Stimulated activated CD8-positive, alpha-beta memory T cell treated with anti-CD3 and anti-CD28 coated beads, Interleukin-7, amount 100 ng/mL, for 24 hours (primary cell): ENCODE measurements at places on chromosomes 12 and 14.
A peak's percentile ranks its signal among the peaks of the same experiment; 100 is the strongest.

DNA sequence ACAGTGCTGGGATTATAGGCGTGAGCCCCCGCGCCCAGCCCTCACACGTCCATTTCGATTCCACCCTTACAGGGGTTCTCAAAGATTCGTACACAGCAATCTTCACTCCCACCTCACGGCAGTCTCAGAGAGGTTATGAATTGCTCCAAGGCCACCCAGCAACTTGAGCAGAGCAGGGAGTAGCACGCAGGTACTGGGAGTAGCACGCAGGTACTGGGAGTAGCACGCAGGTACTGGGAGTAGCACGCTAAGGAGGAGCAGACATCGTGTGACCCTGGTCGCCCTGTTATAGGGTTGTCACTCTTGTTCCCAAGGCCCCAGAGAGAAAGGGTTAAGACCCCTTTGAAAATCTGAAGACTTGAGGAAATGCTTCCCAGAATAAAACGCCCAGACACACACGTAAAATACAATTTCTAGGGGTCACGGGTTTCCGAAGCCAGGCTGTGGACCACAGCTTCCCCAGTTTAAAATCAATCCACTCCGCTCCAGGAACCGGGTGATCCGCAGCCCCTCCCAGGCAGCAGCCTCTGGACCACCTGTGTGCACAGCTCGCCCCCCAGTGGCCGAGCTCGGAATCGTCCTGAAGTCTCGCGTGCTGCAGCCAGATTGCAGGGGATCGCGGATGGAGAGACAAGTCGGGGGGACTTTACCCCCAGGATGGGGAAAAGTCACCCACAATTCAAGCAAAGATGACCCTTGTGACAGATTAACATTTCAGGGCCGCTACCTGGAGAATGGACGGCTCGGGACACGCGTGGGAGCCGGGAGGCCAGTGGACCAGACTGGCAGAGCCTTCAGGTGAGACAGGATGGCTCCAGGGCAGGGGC lies 92.0 kb downstream of the SCARB1 start:
- peak; percentile 81 for DNase-seq

- no peak for DNase-seq
Measured at GRCh38 chr12:109710747-109711595, 2.7 kb upstream of the FAM222A start.

DNA sequence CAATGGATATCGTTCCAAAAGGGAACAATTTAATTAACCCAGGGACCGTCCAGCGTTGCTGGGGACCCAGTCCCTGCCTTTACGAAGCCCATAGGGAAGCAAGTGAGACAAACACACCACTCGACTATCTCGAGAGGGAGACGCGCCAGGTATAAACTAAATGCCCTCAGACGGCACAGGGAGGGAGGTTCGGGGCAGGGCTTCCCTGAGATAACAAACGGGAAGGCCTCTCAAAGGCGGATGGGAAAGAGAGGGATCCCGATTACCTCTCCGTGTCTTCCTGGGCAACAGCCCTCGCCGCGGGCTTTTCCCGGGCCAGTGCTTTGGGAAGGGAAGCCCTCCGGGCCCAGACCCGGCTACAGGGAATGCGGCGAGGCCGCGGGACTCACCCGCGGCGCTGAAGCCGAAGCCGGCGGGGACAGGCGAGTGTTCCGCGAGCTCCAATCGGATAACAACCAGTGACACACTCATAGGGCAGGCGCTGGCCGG lies 390 bp downstream of the BRAP start:
- DNase-seq: peak; percentile 4

DNA sequence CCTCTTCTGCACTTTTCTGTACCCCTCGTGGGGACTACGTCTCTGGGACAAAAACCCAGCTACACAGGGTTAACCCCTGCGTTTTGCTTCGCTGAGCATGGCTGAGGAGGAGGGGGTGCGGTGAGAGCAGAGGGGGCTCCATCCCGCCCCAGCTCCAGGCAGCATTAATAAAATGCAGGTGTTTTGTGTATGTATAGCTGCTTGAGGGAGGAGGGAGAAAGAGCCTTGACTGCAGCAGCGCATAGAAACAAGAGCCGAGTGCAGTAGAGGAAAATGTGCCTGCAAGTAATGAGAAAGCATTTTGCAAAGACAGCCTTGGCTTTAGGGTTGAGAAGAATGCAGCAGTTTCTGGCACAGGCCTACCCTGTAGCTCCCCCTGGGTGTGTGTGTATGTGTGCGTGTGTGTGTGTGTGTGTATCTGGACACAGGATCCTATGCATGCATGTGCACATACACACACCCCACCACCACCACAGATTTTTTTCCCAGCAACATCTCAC lies 103.9 kb downstream of the ZFP36L1 start:
- no peak for DNase-seq

DNA sequence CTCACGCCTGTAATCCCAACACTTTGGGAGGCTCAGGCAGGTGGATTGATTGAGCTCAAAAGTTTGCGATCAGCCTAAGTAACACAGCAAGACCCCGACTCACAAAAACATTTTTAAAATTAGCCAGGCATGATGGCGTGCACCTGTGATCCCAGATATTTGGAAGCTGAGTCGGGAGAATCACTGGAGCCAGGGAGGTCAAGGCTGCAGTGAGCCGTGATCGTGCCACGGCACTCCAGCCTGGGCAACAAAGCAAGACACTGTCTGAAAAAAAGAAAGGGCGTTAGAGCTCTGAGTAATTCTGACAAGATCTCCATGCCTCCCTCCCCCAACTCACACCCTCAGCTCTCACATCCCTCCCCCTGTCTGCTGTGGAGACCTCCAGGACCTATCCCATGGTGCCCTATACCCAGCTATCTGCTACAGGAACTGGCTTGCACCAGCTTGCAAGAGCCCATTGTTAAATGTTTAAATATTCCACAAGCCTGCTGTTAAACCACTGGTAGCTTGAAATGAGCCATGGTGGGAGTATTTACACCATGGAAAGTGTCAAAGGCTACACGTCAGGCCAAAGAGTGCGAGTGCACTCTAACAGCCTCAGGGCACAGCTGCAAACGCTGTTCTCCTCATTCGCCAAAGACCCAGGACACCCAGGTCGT lies 35.1 kb upstream of the PPP2R5C start:
- DNase-seq: no peak

- no peak for DNase-seq
Measured at GRCh38 chr12:1204581-1205121, 213.6 kb downstream of the ERC1 start.

GRCh38 chr12:13945236-13945635 lies 36.2 kb downstream of the GRIN2B start:
- DNase-seq: no peak

DNA sequence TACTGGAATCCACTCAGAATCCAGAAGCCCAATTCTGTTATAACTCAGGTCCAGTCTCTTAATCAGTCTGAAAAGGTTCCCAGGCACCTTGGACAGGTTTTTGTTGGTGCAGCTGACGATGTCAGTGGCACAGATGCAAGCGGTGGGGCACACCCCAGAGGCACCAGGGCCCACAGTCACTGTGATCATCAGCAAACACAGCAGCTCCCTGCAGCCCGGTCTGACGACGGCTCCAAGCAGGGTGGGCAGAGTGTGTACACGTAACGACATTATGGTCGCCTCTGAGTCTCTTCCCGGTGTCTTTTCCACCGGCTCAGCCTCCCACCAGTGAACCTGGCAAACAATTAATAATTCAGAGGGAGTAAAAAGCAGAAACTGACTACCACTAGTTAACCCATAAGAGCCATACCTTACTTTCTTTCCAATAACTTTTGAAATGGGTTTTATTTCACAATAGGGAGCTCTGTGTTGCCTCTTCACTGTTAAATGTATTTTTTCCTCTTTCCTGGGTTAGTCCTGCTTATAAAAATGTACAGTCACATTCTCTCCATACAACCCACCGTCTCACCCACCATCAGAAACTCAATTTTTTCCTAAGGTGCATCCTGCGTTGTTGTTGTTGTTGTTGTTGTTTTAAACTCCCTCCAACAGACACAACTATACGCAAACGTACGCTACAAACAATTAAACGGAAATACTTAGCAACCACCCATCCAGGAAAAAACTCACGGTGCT lies 521 bp upstream of the PCED1B start:
- DNase-seq: no peak

DNA sequence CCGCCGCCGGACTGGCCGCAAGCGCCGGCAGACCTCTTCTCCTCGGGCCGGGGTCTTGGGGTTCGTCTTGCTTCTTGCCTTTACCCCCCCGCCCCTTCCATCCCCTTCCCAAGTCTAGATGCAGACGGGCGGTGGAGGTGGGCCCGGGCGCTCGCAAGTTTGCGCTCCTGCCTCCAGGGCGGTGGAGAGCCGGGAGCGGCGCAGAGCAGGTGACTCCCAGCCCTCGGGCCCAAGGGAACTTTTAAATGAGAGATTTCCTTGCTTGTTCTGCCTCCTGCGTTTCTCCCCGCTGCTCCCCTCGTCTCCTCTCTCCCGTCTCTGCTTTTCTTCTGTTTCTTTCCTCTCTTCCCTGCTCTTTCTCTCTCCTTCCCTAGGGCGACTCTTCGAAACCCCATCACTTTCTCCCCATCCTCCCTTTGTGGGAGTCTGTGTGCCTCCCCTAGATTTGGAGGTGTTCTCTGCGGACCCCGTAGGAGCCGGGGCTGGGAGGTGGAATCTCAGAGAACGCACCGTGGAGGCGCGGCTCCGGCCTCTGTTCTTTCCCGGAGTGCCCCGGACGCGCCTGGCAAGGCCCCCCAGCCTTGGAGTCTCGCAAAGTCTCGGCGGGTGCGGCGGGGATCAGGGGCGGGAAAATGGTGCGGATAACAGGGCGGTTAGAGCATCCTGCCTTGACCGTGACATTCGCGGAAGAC lies 114.7 kb upstream of the MYL2 start:
- DNase-seq: no peak

GRCh38 chr12:94049718-94050117 lies 98.7 kb upstream of the PLXNC1 start:
- DNase-seq: no peak

DNA sequence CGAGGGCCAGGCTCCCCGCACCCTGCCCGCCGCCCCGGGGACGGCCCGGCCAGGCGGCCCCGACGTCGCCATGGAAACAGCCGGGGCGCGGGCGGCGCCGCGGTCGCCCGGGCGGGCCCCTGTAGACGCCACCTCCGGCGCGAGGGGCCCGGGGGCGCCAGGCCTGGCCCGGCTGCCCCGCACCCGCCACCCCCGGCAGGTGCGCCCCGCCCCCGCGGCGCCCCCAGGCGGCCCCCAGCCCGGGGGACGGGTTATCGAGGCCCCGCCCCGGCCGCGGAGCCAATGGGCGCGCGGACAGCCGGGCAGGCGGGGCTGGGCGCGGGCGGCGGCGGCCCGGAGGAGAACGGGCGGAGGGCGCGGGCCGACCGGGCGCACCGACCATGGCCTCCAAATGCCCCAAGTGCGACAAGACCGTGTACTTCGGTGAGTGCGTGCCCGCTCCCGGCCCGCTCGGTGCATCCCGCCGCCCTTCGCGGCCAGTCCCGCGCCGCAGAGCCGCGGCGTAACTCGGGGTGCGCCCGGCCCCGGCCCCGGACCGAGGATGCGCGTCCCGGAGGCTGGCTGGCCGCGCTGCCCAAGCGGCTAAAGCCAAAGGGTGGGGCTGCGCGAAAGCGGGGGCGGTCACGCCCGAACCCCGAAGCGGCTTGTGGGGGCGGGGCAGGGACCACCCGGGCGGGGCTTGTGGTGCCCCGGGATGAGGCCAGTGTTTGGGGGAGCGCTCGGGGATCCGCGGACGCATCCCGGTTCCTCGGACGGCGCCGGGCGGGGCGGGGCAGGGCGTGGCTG lies at the start of gene CRIP2:
Gene CRIP2, plus strand, starts transcription at position 339 of the 786 bp plus-strand sequence. Its CDS starts 42 bp downstream, at position 381.
- DNase-seq: no peak

- DNase-seq: no peak
Measured at GRCh38 chr12:73057428-73057827, 785.3 kb downstream of the TRHDE start.

DNA sequence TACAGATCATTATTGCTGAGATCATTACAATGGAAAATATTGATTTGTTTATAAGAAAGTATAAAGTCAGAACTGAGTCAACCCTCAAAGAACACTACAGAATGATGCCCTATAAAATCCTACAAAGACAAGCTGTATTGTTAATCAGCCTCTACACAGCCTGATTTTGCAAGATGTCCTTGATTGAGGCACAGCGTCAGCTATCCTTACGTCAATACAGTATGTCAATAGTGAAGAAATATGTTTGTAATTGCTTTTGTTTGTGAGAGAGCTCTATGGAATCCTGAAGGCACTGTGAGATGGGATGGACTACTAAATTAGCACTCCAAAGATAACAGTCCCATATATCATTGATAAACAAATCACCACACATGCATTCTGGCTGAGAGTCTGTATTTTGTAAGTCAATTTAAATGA lies 70.7 kb downstream of the RASSF9 start:
- DNase-seq: no peak

GRCh38 chr12:121592320-121592719 lies 11.5 kb upstream of the KDM2B start:
- DNase-seq: no peak

DNA sequence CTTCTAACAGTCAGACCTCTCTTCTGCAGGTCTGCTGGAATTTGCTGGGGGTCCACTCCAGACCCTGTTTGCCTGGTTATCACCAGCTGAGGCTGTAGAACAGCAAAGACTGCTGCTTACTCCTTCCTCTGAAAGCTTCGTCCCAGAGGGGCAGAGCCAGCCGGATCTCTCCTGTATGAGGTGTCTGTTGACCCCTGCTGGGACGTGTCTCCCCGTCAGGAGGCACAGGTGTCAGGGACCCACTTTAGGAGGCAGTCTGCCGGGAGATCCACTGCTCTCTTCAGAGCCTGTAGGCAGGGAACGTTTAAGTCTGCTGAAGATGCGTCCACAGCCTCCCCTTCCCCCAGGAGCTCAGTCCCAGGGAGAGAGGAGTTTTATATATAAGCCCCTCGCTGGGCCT lies 125.1 kb downstream of the SOX5 start:
- DNase-seq: no peak

GRCh38 chr12:86172913-86173443 lies 83.2 kb downstream of the MGAT4C start:
- no peak for DNase-seq

DNA sequence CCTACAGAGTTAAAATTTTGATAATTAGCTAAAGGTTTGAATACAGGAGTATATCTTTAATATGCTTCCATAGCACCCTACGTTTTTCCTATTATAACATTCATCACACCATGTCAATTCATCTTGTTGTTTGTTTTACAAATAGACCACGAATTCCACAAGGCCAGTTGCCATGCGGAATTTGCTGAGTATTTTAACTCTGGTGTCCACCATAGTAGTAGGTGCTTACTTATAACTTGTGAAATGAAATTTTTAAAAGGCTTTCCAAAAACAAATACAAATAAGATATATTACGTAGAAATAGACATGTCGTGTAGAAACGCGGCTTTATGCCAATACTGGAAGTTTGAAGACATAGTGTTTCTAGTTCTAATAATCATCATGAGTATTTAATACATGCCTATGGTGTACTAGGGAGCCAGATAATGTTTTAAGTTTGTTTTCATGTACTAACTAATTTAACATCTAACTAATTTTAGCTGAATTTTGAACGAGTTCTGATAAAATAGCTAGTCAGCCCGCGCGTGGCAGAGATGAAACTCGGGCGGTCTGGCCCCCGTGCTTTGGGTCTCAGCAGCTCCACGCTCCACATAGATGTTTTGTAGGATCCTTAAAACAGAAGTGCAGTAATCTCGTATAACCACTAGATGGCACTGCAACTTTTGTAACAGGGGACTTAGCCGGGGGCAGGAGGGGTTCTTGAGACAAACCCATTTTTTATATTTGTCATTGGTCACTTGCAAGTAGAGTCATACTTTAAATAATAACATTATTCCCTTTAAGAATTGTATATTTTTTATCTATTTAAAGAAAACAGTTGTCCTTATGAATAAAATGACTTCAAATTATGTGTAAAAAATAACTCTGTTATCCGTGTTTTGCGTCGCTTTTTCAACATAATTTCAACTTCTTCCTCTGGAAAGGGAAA lies 10.2 kb downstream of the CD69 start:
- no peak for DNase-seq
